ENCODE measurements at places on chromosomes 4 and X.

DNA sequence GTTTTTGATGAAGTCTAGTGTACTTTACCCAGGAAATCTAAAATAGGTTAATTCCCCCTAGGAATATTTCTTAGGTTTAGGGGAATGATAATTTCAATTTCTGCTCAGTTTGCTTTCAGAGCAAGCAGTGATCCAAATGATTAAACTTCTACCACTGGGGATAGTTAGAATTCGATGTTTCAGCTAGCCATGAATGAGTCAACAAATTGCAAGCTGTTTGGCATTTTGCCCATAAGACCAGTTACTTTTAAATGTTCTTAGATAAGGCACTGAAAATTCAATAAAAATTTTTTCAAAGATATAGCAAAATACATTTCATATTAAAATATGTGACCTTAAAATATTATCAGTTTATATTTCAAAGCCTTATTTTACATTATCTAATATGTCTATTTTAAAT lies 993.6 kb downstream of the ARAP2 start:
- no peak for DNase-seq

DNA sequence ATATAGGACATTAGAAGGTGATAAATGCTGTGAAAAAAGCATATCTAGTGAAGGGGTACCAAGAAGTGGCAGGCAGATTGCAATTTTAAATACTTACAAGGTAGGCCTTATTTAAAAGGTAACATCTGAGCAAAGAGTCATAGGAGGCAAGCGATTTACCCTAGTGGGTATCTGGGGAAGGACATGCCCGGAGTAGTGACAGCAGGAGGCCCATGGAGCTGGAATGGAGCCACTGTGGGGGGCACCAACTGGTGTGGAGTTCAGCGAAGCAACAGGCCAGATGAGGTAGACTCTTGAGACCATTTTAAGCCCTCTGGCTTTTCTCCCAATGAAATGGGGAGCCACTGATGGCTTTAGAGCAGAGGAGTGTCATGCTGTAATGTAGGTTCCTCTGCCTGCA lies 37.3 kb downstream of the SEC24D start:
- DNase-seq = no peak

GRCh38 chr4:185839194-185839712 lies 27.3 kb upstream of the SORBS2 start:
- DNase-seq = no peak

DNA sequence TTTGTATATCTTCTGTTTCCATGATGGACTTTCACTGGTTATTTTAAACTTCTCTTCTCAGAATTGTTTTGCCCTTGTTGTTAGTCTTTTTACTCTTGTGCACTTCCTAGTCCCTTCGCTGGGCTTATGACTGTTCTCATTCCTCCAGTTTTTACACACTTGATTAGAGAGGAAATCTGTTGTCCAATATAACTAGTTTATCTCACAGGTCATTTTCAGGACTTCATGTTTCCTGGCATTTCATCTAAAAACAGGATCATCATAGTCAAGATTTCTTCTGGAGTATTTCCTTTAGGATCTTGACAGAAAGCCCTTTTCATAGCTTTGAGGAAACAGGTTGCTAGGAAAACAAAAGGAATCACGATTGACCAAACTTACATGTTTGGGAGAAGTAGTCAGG lies 3.0 kb downstream of the FNIP2 start:
- no peak for DNase-seq

DNA sequence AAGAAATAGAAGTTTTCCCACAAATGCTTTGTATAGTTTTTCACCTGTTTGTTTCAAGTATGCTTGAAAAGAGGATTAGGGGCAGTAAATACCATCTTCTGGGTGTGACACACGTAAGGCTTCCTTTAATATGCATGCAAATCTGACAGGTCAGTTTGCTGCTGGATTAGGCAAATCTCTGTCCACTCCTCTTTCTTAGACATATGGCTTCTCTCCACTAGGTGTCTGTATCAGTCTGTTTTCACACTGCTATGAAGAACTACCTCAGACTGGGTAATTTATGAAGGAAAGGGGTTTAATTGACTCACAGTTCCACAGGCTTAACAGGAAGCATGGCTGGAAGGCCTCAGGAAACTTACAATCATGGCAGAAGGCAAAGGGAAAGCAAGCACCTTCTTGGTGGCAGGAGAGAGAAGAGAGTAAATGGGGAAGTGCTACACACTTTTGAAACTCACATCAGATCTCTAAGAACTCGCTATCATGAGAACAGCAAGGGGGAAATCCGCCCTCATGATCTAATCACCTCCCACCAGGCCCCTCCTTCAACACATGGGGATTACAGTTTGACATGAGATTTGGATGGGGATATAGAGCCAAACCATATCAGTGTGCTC lies 66.9 kb downstream of the TAB3 start:
- no peak for DNase-seq

DNA sequence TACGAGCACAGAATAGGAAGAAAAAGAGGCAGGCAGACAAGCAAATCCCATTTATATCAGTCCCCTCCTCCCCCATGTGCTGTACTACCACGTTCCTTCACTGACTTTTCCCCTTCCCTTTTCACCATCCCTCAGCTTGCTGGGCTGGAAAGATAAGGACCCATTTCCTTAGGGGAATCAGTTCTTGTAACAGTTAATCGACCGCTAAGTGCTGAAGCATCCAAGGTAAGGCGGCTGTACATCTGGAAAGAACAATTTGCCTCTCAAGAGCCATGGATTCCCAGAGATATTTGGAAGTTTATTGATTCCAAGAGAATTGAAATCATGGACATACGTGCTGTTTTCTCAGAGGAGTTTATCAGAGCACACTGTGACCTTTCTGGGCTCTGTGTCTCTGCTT lies 1688.0 kb downstream of the STIM2 start:
- DNase-seq = no peak
